ENCODE measurements at places on chromosomes 1 and 21.

DNA sequence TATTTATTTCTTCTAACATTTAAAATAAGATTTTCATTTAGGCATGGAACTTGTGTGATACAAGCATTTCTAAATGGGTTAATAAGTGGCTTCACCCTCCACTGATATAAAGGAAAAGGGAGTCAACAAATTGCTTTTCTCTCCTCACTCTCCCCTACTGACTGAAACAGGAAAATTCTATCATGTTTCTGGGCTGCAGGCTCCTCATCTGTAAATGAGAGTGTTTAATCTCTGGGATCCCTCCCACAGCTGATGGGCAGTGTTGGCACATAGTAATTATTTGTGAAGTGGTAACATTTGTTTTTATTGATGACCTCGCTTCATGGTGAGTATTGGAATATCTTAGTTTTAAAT, 69.8 kb upstream of the WARS2 start:
- no peak for DNase-seq

GRCh38 chr1:19432943-19433718, 52.2 kb downstream of the CAPZB start:
- no peak for DNase-seq

DNA sequence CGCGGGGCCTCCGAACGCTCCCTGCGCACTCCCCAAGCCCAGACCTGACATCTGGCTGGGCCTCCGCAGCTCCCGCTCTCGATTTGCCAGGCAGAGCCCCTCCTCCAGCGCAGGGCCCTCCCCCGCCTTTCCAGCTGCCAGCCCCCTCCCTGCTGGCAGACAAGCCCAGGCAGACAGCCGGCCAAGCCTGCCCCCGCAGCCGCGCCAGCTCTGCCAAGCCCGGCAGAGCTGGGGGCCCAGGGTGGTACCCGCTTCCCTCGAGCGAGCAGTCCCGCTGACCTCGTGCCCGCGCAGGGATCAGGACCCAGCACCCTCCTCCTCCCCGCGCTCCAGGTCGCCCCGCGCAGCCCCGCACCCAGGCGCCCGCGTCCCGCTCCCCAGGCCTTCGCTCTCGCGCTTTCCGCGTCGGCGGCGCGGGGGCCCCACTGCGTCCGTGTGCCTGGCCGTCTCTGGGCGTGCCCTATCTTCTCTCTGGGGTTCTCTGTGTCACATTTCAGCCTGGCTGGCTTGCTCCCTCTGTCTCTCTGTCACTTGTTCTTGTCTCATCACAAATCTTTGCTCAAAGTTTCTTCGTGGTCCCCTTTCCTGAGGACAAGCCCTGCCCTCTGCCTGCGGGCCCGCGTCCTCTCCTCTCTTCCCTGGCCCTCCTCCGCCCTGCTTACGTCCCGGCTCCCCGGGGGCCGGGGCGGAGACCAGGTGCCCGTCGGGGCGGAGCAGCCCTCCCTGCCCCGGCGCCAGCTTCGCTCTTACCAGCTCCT, 580 bp downstream of the INKA2 start:
- DNase-seq: peak; percentile 73

DNA sequence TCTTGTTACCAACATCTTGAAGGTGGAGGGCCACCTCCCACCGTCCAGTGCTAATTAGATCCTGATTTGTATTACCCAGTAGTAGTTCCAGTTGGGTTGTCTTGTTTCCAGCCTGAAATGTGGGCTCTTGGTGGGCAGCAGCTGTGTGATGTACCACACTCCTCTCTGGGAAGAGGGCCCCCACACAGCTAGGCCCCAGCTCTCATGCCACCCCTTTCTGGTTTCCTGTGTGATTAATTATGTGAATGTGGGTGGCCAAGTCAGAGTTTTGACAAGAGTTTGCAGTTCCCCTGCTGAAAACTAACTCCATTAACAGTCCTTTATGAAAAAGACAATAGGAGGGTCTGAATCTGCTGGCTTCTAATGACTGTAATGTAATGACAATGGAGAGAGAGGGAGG, 3.8 kb downstream of the HMGB4 start:
- no peak for DNase-seq

DNA sequence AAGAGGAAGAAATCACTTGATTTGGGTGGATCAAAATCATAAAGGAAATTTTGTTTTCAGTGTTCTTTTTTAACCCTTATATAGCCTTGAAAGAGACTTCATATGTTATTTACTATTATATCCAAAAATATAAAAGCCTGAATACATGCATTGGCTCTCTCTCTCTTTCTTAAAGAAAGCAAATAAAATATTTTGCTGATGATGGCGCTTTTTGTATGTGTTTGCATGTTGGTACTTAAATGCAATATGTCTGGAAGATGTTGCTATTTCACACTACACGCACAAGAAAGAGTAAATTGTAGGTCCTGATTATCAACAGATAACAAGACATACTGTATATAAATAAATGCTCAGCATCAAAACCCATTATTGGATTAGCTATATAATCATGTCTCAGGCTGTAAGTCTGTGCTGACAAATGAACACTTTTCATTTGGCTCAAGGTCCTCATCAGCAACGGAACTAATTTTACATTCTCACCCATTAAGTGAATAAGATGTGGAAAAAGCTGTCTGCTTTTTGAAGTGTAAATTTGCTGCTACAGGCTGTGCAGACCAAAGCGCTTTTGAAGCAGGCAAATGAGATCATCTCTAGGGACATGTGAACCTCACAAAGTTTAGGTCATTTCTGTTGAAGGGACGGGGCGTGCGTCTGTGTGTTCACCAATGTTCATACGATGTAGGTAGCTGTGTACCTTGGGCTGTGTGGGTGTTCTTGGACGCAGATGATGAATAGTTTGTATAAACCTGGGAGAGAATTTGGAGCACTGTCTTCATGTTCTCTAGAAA, 122.4 kb upstream of the LMO4 start:
- no peak for DNase-seq

GRCh38 chr1:194104247-194104844, 917.9 kb upstream of the B3GALT2 start:
- no peak for DNase-seq

DNA sequence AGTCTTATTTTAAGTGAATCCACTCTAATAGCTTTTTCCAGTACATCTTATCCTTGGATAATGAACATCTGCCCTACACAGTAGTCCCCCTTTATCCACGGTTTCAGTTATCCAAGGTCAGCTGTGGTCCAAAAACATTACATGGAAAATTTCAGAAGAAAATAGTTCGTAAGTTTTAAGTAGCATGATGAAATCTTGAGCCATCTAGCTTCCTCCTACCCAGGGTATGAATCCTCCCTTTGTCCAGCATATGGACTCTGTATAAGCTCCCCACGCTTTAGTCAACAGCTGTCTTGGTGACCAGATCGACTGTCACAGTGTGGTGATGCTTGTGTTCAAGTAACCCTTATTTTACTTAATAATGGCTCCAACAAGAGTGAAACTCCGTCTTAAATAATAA, 2.6 kb downstream of the GLRX2 start:
- DNase-seq: no peak

GRCh38 chr1:20184997-20185833, 681 bp upstream of the UBXN10 start:
- DNase-seq: no peak

DNA sequence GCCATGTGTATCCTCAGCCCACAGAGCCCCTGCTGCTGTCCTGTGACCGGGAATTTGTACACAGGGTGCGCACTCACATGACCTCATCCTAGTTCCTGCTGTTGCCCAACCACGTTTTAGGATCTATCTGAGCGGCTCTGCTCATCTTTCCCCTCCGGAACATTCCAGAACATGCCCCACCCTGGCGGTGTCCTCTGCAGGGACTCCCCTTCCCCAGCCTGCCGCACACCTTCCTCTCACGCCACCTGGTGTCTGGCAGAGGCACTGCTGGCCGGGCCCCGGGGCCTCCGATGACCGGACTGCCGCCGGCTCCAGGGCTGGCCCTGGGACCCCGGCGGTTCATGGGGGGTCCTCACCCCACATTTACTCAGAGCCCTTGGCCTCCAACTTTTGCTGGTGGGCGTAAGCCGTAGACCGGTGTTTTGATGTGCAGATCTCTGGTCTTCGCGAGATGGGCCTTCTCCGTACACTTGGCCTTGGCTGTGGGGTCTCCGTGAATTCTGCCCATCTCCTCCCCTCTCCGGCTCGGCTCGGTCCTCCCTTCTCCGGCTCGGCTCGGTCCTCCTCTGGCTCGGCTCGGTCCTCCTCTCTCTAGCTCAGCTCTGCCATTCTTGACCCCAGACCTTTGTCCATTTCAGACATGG, 29.5 kb downstream of the ARHGEF16 start:
- DNase-seq: no peak

GRCh38 chr1:237737448-237737847, 153.3 kb downstream of the ZP4 start:
- DNase-seq: no peak

- no peak for DNase-seq
These were observed 116.2 kb upstream of the KCNK1 start for GRCh38 chr1:233497679-233498078.

- DNase-seq: no peak
These were observed 1.2 kb upstream of the VWA1 start for GRCh38 chr1:1434131-1434823.

- peak; percentile 99 for DNase-seq
These were observed 42.5 kb downstream of the CNST start for GRCh38 chr1:246608616-246609376.

DNA sequence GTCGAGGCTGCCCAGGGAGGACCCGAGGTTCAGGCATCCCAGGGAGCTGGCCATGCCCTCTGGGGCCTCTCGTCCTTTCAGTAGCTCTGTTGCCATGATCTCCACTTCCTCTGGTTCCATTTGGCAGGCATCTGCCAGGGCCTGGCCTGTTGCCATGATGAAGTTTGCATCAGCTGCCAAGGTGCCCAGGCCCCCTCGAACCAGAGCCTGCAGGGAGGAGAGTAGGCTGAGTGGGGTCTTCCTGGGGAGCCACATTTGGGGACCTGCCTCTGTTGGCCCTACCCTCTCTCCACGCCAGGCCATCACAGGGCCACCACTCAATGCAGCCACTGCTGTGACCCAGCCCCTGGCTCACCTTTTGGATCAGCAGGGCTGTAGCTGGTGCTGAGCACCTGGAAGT, 16.4 kb upstream of the KIF21B start:
- no peak for DNase-seq

DNA sequence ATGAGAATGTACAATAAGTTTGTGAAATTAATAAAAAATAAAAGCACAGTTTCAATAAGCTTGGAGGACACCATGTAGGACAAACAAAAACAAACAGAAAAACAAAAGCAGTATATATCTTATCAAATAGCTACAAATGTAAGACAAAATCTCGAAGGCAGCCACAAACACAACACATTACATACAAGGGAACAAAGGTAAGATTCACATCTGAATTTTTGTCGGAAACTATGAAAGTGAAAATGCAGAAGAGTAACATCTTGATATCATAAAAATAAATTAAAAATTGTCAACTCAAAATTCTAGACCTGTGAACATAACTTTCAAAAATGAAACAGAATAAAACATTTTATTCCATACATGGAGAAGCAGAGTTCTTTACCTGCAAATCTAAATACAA, 1049.5 kb upstream of the ADGRL2 start:
- no peak for DNase-seq

DNA sequence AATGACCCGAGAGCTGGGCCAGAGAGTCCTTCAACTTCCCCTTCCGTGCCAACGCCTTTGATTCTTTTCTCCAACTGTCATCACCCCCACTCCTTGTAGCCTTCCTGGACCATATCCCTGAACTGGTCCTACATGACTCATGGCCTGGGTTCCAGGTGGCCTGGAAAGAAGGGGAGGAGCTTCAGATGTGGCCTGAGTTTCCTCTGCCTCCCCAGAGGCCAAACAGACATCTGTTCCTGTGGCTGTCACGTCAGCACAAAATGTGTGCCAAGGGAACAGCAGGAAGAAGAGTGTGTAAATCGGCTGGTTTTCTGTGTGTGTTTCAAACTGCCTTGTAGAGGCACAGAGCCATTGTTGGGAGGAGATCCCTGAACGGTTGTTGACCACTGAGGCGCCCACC, 24.9 kb upstream of the KIRREL1 start:
- no peak for DNase-seq

GRCh38 chr1:18970762-18971161, 14.3 kb upstream of the IFFO2 start:
- DNase-seq: no peak

DNA sequence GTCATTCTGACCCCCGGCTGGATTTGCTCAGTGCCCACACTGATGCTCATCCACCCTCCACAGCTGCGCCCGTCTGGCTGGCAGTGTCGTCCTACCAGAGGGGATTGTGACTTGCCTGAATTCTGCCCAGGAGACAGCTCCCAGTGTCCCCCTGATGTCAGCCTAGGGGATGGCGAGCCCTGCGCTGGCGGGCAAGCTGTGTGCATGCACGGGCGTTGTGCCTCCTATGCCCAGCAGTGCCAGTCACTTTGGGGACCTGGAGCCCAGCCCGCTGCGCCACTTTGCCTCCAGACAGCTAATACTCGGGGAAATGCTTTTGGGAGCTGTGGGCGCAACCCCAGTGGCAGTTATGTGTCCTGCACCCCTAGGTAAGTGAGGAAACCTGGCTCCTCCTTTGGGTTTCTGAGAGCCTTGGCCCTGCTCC, 5.7 kb upstream of the EFNA4 start:
- DNase-seq: no peak

- DNase-seq: no peak
These were observed 12.3 kb downstream of the ATP2B4 start for GRCh38 chr1:203638950-203639349.

DNA sequence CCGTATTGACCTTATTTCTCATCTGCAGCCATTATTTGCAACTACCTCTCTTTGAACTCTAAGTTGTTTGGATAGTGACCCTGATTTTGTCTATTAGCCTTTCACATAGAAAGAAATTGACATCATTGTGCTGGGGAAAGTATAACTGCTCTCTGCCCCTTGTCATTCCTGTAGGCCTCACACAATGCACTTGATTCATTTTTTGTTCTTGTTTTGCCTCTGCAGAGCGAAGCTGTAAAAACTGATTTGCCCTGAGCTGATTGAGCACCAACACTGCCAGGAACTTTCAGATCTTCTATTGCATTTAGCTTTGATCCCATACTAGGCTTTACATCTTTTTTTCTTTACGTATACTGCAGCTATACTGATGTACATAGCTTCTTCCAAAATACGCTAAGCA, 167.2 kb upstream of the PTBP2 start:
- no peak for DNase-seq

DNA sequence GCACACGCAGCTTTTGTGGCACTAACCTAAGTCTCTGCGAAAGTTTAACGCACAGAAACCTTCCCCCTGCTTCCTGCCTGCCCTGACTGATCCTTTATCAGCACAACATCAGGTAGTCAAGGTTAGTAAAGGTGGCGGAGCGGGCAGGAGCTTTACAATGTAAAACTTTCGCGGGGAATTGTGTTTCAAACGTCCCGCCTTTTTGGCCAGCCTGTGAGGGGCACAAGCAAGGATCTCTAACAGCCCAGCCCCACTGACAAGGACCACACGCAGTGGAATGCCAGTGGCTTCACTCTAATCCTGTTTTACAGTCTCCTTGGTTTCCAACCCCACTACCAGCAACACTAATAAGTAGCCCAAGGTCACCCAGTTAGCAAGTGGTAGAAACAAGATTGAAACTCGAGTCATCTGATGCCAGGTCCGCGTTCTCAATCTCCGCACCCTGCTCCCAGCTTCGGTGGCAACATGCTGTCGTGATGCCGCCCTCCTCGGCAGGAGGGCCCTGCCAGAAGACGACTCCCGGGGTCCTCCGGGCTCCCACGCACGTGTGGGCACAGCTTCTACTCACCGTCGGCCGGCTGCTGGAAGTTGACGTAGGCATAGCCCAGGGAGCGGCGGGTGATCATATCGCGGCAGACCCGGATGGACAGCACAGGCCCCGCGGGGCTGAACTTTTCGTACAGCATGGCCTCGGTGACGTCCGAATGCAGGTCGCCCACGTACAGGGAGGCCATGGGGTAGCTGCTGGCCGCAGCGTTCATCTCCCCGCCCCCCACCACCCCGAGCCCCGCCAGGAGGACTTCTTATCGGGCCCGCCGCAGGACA, 1.2 kb downstream of the PABPC4 start:
- DNase-seq: no peak

Data from SW 1271 (cell line).